Stomach (tissue), 19 donors: ENCODE measurements at places on chromosomes 13 and 19. TPM values are rescaled to one million over a fixed set of nuclear protein-coding genes. Genes with fewer than 3 reads are reported as not detected.

DNA sequence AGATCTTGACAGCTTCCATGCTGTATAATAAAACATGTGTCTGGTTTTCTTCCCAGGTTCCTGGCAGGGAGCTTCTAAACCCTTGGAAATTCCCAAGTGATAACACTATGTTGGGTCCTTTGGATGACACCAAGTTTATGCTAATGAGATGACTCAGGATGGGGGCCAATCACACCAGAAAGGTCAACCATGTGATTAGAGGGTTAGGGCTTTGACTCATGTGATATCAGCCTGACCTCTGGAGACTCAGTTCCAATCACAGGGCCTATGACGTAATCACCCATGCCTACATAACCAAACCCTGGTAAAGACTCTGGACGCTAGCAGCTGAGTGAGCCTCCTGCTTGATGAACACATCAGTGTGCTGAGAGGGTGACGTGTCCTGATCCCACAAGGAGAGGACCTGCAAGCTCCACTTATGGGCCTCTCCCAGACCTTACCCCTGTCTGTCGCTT is 203.6 kb downstream of the DCLK1 start:
- no peak for DNase-seq

- no peak for DNase-seq
Measured at GRCh38 chr19:47470447-47471195, 1.1 kb downstream of the SLC8A2 start.

NMRK2 gene
- total RNA-seq = 0.55 TPM

DNA sequence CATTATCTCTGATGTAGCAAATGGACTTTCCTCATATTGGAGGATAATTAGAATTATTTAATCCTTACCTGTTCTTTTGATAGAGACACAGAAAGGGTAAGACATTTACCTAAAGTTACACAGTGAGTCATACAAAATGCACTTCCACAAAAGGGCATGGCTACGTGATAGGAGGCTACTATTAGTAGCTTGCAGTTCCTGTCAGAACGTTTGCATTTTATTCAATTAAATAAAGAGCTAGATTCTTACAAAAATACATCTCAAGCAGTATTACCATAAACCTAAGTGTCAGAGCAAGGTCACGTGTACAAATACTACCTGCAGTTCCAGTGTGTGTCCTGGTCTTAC is 120.6 kb downstream of the ESD start:
- no peak for DNase-seq

ATP8A2 gene
- total RNA-seq = not detected

DNA sequence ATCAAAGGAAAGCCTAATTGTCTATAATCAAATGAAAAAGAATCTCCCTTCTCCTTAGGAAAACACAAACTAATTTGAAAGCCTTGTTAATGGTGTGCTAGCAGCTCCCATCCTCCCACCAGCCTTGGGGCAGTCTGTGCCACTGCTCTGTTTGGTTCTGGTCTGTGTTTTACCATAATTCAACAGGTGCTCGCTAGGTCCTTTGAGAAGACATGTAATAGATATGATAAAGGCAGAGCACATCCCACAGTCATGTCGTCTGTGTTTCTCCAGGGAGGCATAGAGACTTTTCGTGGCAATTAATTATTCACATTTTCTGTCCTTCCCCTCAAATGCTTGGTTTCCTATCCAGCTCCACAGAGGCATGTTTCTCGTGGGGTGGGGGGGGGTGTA is 23.8 kb downstream of the FAM124A start:
- DNase-seq = no peak

BEST2 gene
- total RNA-seq = not detected

DNA sequence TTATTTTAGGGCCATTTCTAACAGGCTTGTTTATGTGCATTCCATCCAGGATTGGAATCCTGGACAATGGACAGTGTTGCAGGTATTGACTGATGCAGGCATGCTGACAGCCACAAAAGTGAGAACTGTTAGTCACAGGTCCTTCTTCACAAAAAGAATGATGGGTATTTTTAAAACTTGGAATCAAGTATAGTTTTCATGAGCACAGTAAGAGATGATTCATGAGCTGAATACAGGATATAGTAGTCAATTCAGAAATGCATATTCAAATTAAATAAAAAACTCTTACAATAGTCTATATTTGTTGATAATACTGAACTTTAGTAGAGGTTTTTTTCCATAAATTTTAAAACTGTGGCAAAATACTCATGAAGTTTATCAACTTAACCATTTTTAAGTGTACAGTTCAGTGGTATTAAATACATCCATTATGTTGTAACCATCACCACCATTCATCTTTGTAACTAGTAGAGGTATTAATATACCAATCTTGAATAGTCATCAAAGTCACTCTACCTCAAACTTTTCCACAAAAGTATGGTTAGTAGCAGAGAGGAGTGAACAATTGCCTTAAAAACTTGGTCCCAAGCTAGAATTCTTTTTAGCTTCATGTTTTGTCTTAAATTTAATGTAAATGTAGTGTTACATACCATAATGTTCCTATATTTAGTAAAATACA is 79.5 kb downstream of the KCNRG start:
- no peak for DNase-seq

- DNase-seq = no peak
Measured at GRCh38 chr13:102261809-102262208, 140.0 kb downstream of the FGF14 start.

DNA sequence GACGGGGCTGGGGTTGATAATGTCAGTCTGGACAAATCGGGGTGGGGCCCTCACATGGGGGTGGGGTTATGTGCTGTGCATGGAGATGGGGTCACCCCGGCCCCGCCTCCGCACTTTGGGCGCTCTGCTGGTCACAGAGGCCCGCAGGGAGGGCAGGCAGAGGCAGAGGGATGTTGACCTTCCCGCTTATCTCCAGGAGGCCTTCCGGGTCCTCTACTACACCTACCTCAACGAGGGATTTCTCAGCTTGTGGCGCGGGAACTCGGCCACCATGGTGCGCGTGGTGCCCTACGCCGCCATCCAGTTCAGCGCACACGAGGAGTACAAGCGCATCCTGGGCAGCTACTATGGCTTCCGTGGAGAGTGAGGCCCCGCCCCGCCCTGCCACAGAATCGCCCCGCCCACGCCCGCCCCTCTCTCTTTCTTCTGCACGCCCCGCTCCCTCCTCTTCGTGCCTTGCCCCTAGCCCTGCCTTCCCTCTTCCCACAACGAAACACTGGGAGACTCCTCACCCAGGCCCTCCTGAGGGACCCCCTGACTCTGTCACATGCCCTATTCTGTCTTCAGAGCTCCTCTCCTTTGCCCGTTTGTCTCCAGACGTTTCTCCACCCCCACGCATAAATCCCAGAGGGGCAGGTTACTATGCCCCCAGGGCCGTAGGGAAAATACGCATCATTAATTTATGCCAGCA is 32.8 kb downstream of the TMEM161A start:
- peak; percentile 51 for DNase-seq

DNA sequence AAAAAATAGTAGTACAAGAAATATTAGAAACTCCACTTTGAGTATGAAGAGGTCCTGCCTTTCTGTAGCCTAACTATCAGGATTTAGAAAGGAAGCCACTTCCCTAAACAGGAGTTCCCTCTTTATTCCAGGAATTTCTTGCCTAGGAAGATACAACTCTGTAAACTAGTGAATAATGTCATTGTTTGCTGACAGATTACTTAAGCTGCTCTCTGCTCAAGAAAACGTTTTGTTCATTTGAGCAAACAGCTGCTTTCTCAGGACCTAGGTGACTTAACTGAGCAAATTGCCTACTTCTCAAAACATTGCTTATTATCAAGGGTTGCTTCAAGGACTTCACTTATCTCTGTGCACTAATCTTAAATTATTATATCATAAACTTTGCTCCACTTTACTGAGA is 1419.4 kb upstream of the SLC10A2 start:
- no peak for DNase-seq

FAM124A gene
- total RNA-seq = 2.9 TPM

GRCh38 chr13:28566283-28566682 is 71.4 kb upstream of the FLT1 start:
- DNase-seq = no peak

DNA sequence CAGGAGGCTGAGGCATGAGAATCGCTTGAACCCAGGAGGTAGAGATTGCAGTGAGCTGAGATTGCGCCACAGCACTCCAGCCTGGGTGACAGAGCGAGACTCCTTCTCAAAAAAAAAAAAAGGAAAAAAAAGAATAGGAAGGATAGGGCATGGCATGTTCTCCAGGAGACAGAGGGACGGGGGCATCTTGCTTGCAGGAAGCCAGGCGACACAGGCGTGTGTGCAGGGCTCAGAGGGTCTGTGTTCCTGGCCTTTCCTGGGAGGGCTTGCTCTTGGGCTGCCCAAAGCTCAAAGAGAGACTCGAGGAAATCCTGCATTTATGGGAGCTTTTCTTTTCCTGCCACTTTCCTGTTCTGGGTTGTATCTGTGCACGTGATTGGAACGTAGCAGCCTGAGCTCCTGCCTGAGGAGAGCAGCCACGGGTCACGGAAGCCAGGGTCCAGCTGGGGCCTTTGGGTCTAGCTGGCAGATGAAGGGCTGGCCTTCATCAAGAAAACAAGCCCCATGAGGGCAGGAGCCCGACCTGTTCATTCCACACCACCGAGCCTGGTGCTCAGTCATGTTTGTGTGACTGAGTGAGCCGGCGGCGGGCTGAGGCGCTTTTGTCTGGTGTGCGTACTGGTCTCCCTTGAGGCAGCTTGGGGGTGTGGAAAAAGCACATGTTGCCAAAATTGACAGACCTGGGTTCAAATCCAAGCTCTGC is 44.5 kb downstream of the CAPN12 start:
- DNase-seq = no peak

DNA sequence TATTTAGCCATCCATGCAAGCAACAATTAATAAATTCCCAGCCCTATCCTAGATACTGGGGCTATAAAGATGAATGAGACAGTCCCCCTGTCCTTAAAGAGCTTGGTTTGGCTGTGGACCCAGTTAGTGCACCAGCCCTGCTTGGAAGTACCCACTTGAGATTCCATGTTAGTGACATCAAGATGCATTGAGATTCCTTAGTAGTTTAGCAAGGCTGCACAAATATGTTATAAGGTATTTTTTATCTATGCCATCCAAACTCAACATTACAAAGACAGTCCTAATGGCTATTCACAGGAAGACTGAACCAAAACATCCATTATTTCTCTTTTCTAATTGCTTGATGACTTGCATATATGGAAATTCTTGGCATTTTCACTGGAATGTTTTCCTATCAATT is 48.8 kb upstream of the RAP2A start:
- no peak for DNase-seq

GRCh38 chr13:26956522-26957142 is 196.0 kb upstream of the GPR12 start:
- DNase-seq = no peak

DNA sequence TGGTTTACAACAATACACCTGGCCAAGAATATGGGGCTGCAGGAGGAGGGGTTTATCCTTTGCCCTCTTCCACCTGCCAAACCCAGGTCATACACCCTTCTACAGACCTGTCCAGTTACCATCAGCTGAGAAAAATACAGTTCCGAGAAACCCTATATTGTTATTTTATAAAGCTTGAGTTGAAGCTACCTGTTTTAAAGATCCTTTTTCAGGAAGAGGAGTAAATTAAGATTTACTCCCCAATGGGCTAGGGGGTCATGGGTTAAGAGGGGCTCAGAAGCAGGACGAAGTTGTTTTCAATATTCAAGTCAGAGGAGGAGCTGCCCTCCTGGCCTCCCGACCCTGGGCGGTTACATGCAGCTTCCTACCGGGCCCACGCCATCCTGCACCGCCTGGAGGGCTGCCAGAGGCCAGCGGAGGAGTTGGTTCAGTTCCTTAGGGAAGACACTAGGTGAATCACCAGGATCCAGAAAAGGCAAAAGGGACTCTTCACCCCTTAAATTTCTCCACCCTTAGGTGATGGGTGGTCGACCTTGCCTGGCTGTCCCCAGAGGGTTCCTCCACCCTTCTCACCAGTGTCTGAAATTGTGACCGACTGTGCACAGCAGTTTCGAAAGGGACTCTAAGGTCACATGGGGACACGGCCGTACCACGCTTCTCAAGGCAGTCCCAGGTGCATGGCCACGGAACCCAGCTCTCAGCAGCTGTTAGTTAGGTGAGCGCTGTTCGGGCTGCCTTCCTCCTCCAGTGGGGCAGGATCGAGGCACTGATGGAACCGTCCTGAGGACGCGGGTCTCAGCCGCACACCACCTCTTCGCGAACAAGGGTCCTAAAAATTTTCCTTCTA is 1.2 kb downstream of the GJB2 start:
- DNase-seq = peak; percentile 49

ZNF585A gene
- 2.9 TPM for total RNA-seq

DNA sequence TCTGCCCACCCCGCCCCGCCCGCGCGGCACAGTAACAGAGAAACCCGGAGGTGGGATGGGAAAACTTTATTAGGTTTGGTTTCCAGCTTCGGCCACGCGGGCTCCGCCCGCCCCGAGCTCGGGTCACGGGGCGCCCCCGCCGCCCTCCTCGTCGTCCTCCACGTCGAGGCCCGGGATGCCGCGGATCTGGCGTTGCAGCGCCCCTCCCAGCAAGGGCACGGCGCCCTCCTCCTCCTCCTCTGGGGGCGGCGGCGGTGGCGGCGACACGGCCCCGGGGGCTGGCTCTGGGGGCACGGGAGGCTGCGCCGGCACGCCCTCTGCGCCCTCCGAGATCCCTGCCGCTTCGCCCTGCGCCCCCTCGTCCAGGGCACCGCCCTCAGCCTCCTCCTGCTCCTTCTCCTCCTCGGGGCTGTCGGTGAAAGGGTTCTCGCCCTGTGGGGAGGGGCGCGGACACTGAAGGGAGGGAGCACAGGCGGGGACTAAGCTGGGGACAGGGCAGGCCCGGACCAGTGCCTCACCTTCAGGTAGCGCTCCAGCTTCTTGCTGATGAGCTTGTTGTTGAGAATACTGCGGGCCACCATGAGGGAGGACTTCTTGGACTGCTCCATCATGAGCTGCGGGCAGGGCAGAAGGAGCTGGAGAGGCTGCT is 536 bp upstream of the AKAP8 start:
- DNase-seq = peak; percentile 56

FLT3LG gene
- not detected for total RNA-seq

- DNase-seq = no peak
Measured at GRCh38 chr19:18644196-18645034, 7.6 kb downstream of the KLHL26 start.

DNA sequence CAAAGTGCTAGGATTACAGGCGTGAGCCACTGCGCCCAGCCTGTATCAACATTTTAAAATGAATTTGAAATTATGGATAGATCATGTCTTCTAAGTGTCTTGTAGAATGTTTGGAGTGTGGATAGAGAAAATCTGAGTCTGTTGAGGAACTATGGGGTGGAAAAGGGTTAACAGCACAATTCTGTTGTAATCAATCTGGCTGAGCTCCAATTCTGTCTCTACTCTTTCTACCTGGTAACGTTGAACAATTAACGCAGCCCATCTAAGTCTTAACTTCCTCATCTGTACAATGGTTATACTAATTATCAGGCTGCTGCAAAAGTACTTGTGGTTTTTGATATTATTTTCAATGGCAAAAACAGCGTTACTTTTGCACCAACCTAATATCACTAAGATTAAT is 4.1 kb downstream of the FPR2 start:
- no peak for DNase-seq
